ENCODE measurements at places on chromosomes 6 and 20.

DNA sequence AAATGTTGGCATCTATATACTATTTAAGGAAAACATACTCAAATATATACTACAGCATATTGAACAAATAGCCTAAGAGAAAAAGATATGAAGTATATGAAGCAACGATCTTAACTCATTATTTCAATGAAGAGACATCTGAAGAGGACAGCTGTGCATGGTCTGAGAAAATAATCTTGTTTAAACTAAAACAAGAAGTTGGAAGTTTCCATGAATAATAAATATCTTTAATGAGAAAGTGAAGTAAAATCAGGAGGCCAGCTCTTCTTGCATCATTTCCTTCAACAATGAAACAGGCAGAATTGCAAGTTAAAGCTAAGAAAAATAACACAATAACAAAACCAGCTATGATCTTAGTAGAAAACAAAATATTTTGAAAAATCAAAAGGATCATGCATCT, 1265.4 kb upstream of the MAP3K7 start:
- no peak for DNase-seq

GRCh38 chr6:146357578-146358430, 185.8 kb upstream of the RAB32 start:
- peak; percentile 92 for DNase-seq

- DNase-seq, result no peak
These were observed 104.3 kb downstream of the SLC23A2 start for GRCh38 chr20:4896971-4897497.

DNA sequence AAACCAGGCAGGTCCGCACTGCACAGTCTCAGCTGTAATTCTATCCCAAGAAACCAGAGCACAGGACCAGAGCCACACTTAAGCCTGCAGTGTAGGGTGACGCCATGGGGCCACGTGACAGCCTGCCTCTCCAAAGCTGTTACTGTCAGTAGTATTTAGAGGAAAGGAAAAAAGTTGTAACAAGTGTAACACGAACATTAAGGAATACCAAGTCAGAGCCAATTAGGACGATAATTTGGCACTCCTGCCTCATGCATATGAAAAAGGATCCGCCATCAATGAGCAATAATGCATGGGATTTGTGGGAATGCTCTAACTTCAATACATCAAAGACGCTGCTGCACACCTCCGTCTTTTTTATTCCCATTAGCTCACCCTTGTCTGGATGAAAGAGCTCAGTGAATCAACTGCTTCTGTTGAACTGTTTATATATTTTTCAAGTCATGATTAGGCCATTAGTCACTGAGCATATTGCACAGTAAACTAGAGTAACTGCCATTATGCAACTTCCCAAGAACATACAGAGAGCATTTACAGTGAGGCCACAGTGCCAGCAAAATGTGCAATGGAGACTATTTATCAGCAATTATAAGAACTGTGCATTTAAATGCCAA, 79.9 kb downstream of the ATXN1 start:
- peak; percentile 89 for DNase-seq

DNA sequence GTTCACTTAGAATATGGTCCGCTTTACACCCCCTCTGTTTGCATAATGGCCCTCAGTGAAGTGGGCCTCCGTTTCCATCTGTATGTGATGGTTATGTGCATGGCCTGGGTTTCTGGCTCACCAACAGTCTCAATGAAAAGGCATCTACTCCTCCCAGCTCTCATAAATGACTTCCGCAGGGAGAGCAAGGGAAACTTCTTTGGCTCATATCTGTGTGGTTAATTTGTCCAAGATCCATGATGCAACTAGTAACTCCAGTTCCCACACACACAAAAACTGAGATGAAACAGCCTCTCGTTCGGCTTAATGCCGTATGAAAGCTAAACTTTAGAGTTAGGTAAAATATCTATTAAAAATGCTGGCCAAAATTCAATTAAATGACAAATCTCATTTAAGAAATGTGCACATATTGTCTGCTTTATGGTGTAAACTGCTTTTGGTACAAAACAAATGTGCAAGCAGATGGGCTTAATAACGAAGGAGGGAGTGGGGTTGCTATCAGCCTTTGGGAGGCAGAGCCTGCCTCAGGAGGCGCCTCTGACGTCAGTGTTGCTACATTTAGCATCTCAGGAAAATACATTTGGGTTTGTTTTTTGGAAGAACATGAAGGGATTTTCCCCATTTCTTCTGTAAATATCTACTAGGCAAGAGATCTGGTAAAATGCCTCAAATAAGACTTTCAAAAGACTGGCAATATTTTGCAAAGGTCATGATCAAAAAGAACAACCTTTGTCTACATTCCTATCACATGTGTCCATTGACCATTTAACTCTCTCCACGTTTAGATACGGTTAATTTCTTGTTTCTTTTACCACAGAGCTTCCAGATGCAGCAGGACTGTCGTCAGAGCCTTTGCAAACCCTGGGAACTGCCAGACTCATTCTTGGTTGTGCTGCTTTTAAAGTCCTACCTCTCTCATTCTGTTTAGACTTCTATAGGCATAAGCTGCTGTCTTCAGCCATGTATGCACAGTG, 96.8 kb downstream of the ARMC2 start:
- peak; percentile 96 for DNase-seq

DNA sequence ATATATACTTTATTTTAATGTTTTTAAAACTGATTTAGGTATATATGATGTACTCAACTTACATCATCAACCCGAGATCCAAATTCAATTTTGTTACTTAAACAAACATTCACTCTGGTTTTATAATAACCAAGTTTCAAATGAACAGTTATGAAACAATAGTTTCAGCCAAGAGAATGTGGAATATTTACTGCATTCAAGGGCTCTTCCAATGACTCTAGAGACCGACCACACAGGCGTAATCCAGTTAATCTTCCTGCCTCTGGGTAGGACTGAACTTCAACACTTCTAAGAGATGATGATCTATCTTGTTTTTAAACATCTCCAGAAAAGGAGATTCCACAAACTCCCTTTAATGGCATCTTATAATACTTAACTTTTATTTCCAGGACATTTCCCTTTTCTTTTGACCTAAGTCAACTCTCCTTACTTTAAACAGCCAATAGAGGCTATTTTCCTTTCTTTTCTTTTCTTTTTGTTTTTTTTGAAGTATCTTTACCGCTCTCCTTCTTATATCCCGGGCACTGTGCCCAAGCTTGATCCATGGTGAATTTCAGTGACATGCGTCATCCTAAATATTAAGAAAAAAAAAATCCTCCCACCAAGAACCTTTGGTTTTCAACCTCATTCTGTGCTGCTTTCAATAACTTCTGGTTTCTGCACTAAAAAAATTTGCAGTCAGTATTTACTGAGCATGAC, 110.1 kb downstream of the KIF13A start:
- peak; percentile 67 for DNase-seq

- no peak for DNase-seq
These were observed 2.7 kb downstream of the AKAP12 start for GRCh38 chr6:151242420-151242861.

DNA sequence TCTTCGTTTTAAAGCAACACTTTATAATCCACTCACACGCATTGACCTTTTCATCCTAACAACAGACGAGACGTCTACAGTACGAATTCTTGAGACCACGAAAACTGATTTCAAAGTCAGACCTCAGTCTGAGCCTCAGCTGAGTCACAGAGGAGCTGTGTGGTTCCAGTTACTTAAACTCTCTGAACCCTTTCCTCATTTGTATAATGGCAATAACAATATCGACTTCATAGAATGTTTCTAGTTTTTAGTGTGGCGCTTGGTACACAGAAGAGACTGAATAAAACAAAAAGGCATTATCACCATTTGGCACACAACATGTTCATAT, 236.9 kb downstream of the ATXN1 start:
- peak; percentile 61 for DNase-seq

GRCh38 chr20:10271494-10272219, 53.0 kb downstream of the SNAP25 start:
- peak; percentile 56 for DNase-seq

DNA sequence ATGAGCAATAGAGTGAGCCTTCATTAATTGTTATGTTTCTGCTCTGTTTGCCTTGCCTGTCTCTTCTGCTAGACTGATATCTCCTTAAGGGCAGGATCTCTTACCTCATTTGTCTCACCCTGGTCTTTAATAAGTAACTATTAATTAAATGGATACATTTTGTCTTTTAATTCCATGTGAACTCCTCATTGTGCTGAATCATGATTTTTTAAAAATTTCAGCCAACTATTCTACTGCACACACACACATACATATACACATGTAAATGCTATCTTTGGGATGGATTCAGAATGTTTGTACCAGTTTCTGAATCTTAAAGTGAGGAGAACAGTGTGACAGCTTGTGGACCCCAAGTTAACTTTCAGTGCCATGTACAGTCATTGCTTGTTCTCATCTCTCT, 731.1 kb upstream of the MAP3K7 start:
- DNase-seq, result no peak

GRCh38 chr20:62122654-62123449, 577 bp downstream of the LSM14B start:
- DNase-seq, result peak; percentile 44
